NCI-H526 (cell line): ENCODE measurements at places on chromosomes 2 and 18.
A peak's percentile ranks its signal among the peaks of the same experiment; 100 is the strongest.

GRCh38 chr2:235834781-235835180 lies 333.4 kb downstream of the GBX2 start:
- no peak for DNase-seq

GRCh38 chr2:138665937-138666336 lies 114.3 kb downstream of the NXPH2 start:
- DNase-seq = no peak

DNA sequence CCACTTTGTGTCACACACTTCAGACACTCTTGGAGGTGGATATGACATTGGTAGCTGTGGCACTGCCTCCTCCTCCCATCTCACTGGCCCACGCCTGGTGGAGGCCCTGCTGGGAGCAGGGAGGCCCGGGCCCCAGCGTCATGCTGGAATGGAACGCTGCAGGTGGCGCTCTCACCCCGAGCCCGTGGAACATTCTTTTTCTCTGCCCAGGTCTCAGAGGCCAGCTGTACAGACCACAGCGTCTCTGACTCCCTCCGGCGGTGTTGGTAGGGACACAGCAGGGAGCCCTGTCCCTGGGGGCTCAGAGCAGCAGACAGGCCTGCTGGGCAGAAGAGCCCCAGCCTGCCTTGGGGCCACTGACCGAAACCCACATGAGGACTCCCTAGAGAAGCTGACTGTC lies 218.1 kb downstream of the TWIST2 start:
- DNase-seq = no peak

- DNase-seq = no peak
Measured at GRCh38 chr2:180359522-180360282, 352.6 kb upstream of the CWC22 start.

DNA sequence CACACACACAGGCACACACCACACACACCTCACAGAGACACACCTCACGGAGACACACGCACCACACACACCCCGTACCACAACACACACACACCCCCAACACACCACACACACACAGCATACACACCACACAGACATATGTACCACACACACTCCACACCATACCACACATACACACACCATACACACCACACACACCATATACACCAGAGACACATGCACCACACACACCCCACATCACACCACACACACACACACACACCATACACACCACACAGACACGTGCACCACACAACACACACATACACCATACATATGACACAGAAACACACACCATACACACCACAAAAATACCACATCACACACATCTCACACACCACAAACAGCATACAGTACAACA lies 850.7 kb downstream of the RNF144A start:
- no peak for DNase-seq

- DNase-seq = no peak
Measured at GRCh38 chr2:73022024-73022568, 49.4 kb downstream of the SFXN5 start.

DNA sequence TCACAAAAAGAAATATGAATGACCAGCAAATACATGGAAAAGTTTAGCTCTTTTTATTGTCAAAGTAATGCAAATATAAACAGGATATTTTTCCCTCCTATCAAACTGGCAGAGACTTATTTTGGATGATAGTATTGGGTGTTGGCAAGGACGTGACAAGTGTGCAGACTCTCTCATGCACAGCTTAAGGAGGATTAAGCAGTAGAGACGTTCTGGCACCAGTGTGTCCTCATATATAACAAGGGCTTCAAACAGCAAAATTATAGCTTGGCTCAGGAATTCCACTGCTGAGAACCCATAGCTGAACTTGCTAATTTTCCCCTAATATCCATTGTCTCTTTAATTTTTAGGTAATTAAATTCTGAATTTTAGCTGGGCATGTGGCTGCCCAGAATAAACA lies 114.4 kb downstream of the FAM124B start:
- no peak for DNase-seq

DNA sequence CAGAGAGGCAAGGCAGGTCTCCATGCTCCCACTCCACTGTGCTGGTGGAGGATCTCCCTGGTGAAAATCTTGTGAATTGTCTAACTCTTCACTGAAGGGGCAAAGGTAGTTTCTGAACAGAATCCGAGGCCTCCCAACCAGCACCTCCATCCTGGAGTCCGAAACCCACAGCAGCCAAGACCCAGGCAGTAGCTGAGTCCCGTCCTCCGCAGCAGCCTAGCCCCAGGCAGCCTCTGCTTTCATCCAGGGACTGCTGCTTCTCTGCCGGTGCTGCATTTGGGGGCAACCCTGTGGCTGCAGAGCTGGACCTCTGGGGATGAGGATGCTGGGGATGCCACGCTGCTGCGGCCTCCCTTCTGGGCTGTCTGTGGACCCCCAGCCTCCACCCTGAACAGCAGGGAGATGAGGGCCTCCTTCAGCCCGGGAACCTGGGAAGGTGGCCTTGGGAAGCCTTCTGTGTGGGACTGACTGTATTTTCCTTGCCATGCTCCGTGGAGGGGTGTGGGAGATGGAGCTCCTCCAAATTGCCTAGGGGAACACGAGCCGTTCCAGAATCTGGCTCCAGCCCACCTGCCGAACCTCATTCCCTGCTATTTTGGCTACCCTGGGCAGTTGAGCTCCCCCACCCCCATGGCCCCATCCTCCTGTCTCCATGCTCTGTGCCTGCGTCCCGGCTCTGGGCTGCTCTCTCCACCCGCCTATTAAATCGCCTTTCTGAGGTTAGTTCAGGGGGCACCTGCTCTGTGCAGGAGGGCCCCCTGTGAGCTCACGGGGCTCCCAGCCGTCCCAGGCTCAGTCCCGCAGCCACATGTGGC lies 48.2 kb downstream of the GREB1 start:
- DNase-seq = no peak

GRCh38 chr2:83109284-83109683 lies 1349.8 kb downstream of the SUCLG1 start:
- DNase-seq = no peak

GRCh38 chr2:111946294-111947114 lies 48.1 kb downstream of the MERTK start:
- peak; percentile 55 for DNase-seq

- no peak for DNase-seq
Measured at GRCh38 chr18:47253101-47253654, 1.7 kb upstream of the SKOR2 start.

DNA sequence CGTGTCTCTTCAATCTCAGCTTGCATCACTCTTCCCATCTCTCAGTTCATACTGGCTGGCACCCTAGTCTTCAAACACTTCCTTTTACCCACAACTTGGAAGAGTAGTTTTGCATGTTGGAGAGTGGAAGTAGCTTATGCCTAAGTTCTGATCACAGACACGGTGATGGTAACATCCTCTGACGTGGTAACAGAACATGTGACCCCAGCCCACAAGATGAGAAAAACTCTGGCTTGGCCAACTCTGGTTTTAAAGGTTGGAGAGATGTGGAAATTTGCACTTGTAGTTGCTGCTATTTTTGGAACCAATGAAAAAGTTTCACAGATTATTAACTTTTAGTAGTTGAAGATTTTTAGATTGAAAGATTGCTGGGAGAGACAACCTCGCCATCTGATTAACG lies 155.4 kb upstream of the SLC35G4 start:
- no peak for DNase-seq
